RWPE1 (cell line): ENCODE measurements at places on chromosomes 4 and X.

GRCh38 chrX:281166-281999 is at the start of gene PLCXD1:
Gene PLCXD1, plus strand, starts transcription at chrX:281381. Its CDS starts 2,807 bp downstream, at chrX:284188.
- DNase-seq = no peak

DNA sequence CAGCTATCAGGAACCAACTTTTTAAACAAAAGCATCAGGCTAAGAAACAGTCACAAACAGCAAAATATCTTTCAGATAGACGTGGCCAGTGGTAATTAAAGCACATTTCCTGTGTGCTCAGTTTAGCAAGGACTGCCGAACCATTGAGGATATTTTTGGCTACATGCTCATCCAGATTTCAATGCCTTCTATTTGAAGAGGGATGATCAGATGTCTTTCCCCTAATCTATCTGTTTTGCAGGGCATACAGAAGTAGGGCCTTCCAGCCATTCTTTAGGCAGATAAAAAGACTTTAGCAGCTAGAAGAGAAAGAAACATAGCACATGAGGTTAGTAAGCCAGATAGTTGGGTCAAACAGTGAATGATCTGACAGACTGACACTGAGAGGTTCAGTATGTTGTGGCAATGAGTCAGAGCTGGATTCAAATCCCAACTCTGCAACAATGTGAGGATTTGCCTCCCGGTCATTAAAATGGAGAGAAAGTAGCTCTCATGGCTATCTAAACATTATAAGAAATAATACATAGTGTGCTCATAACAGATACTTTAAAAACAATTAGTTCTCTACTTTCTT is 100.0 kb upstream of the PRKG2 start:
- DNase-seq = no peak

- no peak for DNase-seq
Observed at GRCh38 chr4:120000591-120001296, 65.9 kb downstream of the MAD2L1 start.

GRCh38 chrX:95071052-95071451 is 1397.0 kb downstream of the FAM133A start:
- no peak for DNase-seq

GRCh38 chr4:160406263-160406825 is 1303.5 kb downstream of the RAPGEF2 start:
- no peak for DNase-seq

GRCh38 chrX:150568320-150569154 is at the start of gene MTM1:
Gene MTM1, plus strand, starts transcription at chrX:150568621. Its CDS starts 23,994 bp downstream, at chrX:150592615.
- DNase-seq = peak; percentile 94

DNA sequence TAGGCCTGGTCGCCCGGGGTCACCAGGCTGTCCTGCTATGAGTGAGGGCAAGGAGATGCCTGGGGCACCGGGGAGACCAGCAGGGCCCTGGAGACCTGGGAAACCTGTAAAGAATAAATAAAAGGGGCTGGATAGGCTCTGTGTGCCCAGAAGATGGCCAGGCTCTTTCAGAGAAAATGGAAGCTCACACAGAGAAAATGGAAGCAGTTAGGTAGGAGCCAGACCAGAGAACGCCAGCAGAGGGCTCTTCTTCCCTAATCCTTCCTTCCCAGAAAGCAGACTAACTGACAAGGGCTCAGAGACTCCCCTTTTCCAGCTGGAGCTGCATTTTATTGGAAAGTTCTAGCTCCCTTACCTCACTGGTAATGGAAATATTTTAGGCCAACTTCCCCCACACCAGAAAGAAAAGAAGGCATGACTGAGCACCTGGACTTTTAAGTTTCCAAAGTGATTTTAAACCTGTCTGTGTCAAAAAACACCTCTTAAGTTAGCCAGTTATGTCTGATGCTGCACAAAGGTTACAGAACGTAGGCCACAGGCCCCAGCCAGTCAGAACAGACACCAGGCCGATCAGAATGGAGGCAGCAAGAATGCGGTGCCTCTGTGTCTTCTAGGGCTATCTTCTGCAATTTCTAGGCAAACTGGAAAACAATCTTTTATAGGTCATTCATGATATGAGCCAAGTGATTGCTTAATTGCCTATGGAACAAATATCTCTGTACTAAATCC is 74.0 kb downstream of the ATG4A start:
- peak; percentile 2 for DNase-seq

- DNase-seq = no peak
Observed at GRCh38 chr4:48667148-48667547, 112.9 kb downstream of the FRYL start.

DNA sequence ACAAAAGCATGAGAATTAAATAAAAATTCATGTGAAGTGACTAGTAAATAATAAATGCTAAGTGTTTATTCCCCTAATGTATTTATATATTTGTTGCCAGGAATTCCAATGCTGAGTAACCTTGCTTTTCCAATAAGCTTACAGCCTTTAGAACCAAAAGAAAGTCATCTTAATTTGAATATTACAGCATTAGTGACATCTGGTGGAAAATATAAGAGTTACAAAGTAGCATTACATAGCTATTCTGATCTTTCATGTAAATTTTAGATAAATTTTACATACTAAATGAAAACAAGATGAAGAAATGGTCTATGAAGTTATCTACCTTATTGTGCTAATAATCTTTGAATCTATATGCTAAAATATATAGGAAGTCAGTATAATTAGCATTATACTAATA is 10.4 kb downstream of the MAD2L1 start:
- no peak for DNase-seq

DNA sequence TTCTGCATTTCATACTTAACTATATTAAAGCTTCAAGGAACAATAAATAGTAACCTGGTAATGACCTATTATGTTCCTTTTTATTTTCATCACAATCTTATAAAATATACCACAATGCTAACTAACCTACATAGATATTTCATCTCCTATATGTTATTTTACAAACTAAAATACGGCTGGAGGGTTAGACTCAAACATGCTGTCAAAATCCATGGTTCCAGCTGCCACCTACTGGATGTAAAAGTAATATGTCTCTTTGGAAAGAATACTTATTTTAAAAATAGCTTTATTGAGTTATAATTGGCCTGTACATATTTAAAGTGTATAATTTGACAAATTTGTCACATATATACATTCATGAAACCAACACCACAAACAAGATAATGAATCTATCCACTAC is 15.0 kb downstream of the RGN start:
- peak; percentile 23 for DNase-seq

DNA sequence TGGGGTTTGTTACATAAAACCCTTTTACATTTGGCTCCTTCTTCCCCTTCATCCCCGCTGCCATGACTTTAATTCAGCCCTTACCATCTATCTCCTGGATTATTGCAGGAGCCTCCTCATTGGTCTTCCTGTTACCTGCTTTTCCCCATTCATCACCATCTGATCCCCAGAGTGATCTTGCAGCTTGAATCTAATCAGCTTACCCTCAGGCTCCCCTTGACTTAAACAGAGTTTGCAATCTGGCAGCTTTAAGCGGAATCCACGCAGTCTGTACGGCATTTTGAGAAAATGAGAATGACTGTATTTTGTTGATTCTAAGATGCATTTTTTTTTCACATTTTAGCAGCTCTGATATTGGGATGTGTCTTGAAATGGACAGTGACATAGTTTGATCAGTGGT is 14.9 kb upstream of the PPEF1 start:
- no peak for DNase-seq

DNA sequence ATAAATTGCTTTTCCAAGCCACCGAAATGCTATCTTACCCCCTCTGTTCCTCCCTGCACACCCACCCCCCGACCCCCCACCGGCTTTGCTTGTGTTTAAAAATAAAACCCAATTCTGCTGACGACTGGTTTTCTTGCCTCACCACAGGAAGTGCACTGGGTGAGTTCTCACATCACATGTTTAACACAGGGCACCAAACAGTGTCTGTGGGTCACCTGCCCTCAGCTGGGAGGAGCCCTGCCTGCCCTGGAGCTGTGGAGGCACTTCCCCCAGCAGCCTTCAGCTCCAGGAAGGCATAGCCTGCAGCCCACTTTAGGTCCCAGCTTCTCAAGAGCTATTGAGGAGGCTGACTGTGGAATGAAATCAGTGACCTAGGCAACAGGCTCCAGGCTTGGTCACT is 8.8 kb downstream of the TMEM255A start:
- no peak for DNase-seq

DNA sequence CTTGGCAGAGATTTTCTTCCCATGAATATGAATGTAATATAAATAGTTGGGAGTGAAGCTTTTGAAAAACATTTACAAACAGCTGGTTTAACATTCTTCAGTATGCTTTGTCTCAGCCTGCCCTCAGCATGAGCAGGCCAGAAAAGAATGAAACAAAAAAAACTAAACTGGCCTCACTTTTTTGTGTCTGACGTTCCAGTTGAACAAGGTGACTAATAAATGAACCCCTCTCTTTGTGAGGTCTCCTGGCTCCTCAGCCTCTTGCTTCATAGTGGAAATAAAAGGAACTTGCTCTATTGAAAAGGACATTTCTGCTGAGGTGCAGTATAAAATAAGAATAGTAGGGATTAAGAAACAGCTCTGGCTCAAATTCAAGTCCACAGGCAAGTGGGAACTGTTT is 9.4 kb downstream of the CHST7 start:
- peak; percentile 55 for DNase-seq

- no peak for DNase-seq
Observed at GRCh38 chrX:154650221-154650510, 3.2 kb downstream of the CTAG2 start.

- DNase-seq = no peak
Observed at GRCh38 chrX:51435101-51435500, 61.3 kb downstream of the NUDT11 start.

- no peak for DNase-seq
Observed at GRCh38 chrX:40172401-40173142, 74.8 kb upstream of the BCOR start.

GRCh38 chr4:80489798-80490197 is 154.3 kb downstream of the CFAP299 start:
- no peak for DNase-seq

DNA sequence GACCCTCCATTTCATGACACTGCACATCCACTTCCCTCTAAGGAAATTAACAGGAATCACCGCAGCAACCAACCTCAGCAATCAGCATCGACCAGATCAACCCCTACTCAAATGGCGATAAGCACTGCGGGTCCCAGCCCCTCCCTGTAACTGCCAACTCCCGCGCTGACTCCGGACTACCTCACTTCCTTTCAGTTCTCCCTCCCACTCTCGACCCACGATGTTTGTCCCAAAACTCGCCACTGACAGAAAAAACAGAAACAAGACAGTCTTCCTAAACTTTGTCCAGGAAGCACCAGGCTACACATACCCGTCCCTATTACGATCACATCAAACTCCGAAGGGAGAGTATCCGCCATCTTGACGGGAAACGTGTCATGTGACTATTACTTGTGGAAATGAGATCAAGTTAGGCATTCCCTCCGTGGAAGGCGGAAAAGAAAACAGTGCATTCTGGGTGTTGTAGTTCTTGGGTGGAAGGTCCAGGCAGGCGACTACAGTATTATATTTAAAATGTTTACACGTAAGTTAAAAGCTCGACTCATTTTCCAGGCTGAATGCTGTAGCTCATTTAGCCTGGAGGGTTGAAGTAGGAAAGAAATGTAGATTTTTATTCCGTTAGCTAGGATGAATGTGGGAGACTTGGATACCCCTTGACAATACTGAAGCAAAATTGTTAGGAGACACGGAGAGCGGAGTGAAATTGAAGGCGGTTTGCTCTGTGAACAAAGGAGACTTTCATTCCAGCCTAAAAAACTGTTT is at the start of gene CHM:
Gene CHM, minus strand, starts transcription at position 385 of the 762 bp plus-strand sequence. Its CDS starts 26 bp downstream, at position 359.
- DNase-seq = peak; percentile 66

DNA sequence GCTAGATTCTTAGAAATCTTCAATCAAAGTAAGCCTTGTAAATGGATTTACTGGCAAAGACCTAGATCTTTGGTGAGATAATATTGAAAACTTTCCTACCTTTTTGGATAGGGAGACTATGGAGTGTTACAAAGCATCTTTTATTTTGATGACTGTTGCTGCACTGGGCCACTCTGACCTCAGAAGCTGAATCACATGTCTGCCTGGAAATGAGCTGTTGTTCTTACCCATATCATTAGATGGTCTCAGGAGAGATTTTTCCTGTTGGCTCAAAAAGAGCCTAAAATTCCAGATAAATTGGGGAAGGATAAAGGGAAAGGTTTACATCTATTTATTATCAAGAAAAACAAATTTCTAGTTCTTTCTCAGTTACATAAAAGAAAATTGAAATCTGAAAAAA is 127.5 kb upstream of the BMP3 start:
- no peak for DNase-seq

- no peak for DNase-seq
Observed at GRCh38 chrX:53048169-53049126, at the start of gene GPR173. Gene GPR173, plus strand, starts transcription at chrX:53048789. Its CDS starts 27,833 bp downstream, at chrX:53076622.

DNA sequence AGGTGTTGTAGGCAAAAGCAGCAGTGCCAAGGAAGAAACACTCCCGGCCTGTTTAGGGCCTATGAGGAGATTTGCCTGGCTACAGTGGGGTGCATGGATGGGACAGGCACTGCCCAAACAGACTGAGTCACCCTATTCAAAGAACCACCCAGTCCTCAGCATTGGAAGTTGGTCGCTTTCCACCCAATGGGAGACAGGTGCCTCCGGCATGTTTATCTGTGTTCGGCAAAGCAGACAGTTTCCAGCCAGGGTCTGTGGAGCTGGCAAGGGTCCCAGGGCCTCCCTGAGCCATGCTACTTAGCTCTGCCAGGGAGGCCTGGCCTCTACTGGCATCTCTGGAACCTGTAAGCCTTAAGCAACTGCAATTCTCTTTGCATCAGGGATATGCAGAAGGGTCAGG is 165.1 kb upstream of the ATP6AP2 start:
- DNase-seq = no peak

GRCh38 chr4:126061655-126062054 is 746.9 kb downstream of the FAT4 start:
- no peak for DNase-seq

GRCh38 chrX:136321532-136321931 is 20.8 kb downstream of the ADGRG4 start:
- peak; percentile 5 for DNase-seq

GRCh38 chr4:17884063-17884462 is 73.3 kb downstream of the NCAPG start:
- DNase-seq = no peak

DNA sequence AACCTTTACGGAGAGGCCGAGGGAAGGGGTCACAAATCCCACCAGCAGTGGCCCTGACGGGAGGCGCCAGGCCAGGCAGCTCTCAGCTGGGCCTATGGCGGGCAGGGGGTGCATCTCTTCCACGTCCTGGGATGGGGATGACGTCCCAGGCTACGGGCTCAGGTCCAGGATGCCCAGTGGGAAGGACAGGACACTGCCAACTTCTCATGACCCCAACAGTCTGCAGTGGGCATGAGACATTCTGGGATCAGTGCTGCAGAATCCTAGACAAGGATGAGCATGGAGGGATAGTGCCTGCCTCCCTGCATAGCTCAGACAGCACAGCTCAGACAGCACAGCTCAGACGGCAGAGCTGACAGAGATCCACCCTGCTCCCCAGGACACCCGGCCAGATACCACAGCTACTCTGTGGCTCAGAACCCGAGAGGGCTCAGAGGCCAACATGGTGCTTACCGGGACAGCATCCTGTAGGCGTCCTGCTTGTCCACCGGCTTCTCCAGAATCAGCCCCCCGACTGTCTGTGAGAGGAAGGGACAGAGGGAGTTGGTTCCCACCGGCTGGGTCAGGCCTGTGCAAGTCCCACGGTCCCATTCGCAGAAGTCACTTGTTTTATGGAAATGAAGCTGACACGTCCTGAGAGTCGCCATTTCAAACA is 17.3 kb downstream of the ASMTL start:
- no peak for DNase-seq

- DNase-seq = no peak
Observed at GRCh38 chrX:133046601-133047000, 50.3 kb downstream of the USP26 start.
